SJSA1 (cell line): ENCODE measurements at places on chromosomes 12 and 14. TPM values are rescaled to one million over a fixed set of nuclear protein-coding genes. Genes with fewer than 3 reads are reported as not detected.

DNA sequence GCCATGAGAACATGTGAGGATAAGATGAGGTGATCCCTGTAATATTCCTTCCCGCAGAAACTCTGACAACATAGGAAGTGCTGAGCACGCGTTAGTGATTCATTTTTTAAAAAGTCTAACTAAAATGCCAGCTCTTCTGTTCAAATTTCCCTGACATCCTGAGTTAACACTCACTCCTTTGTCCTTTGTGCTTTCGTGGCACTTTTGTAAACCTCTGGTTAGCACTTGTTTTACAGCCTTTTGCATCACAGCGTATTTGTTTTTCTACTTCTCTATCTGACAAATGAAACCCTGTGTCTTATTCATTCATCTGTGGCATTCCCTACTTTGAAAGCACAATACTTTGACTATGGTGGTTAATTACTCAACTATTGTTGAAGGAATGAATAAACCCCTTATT lies 313.6 kb downstream of the NUAK1 start:
- DNase-seq = no peak

The MYO1H gene
- total RNA-seq = not detected in 2 replicates

GRCh38 chr12:48084066-48084465 lies 21.8 kb downstream of the SENP1 start:
- DNase-seq = no peak

The DACT1 gene
- total RNA-seq = 1.7 and 3.2 TPM in 2 replicates

The CAPRIN2 gene
- total RNA-seq = 29.4 and 36.5 TPM in 2 replicates

The ARL6IP4 gene
- 263 and 326 TPM in 2 replicates for total RNA-seq

DNA sequence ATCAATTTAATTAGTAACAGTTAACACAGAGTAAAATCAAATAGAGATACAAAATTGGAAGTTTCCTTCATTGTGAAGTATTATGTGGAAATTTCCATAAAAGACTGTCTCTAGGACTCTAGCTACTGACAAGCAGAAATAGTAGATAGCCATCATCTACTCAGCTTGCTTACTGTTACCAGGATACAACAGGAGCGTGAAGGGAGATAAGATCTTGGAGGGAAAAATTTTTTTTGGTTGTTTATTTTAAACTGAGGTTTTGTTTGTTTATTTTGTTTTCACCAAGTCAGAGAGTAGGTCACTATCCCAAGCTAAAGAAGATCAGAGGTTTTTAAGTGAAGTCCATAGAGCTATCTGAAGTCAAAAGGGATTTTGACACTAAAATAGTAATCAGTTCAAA lies 861.3 kb upstream of the MGAT4C start:
- no peak for DNase-seq
